ENCODE measurements at places on chromosomes 2 and 18.

- DNase-seq, result no peak
Measured at GRCh38 chr2:30504731-30505130, 57.7 kb downstream of the LCLAT1 start.

DNA sequence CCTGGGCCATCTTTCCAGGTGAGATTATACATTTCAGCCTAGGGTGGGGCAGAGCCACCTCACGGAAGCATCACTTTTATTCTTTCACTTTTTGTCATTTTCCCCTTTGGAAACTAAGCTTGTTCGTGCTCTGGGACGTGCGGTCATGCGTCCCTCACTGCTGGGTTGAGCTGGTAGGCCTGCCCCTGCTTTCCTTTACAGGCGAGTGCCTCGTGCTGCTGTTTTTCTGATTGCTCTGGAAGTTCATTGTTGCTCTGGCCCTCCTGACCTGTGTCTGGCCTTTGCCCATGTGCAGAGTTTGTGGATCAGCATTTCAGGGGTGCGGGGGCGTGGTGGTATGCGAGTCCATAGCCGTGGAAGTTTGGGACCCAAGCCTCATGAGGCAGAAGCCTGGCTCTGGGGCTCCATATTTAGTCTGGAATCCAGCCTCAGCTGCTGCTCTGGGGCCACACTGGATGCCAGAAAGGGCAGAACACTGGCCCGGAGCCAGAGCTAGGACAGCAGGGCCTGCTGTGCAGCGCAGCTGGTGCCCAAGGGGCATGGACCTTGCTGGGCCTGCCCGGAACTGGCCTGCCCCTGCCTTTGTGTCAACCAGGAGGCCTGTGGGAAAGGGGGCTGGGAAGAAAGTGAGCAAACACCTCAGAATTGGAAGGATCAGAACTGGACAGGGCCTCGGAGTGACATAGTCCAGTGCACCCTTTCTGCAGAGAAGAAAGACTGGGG, 51.1 kb downstream of the CTIF start:
- DNase-seq, result peak; percentile 90

DNA sequence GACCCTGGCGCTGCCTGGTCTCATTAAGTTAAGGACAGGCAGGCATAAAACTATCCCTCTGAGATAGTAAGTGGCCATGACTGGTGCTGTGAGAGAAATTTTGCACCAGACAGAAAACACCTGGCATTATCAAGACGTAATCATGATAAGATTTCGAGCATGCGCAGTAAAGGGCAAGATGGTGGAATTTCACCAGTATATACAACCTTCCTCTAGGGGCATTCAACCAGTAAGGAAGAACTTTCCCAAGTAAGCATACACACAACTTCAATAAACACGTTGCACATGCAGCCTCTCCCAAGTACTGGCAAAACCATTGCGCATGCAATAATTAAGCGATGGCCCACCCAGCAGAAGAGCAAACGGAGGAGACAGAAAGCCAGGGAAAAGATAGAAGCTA, 1376.4 kb upstream of the CRIM1 start:
- no peak for DNase-seq

DNA sequence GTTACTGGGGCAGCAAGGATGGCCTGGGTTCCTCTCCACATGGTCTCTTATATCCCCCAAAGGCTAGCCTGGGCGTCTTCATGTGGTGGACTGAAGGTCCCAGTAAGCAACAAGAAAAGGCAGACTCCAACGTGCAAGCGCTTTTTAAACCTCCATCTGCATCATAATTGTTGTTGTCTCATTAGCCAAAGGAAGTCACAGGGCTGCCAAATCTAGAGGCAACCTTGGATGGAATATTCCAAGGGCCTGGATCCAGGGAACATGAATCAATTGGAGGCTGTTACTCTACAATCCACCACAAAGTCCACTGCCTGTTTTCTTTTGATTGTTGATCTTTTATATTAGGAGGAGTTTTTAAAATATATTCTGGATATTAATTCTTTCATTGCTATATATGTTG, 118.8 kb downstream of the SH3RF3 start:
- no peak for DNase-seq

GRCh38 chr2:208254871-208255556, at the start of gene IDH1:
TSS of gene IDH1 (minus strand) at chr2:208255071. CDS start at chr2:208251551, 3,520 bp downstream.
- peak; percentile 95 for DNase-seq

GRCh38 chr2:148965623-148966437, 72.7 kb upstream of the LYPD6B start:
- no peak for DNase-seq

- DNase-seq, result no peak
Measured at GRCh38 chr2:86631846-86632485, 8.3 kb upstream of the RNF103 start.

GRCh38 chr2:46010925-46011490, 286.2 kb upstream of the EPAS1 start:
- DNase-seq, result peak; percentile 27

DNA sequence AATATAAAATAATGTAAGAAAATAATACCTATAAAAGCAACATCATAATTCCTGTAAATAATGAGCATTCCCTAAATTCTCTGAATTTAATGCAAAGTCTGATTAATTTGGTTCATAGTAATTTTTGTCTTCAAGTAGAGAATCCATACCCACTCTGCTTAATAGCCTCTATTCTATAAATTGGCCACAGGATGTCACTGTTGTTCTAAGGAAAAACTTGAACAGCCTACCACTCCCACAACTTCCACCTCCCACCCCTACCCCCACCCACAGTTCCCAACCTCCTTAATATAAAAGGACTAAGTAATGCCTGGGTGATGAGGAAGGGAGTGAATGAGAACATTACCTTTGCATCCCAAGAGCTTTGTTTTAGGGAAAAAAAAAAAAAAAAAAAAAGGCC, 27.2 kb upstream of the BBS5 start:
- peak; percentile 20 for DNase-seq

DNA sequence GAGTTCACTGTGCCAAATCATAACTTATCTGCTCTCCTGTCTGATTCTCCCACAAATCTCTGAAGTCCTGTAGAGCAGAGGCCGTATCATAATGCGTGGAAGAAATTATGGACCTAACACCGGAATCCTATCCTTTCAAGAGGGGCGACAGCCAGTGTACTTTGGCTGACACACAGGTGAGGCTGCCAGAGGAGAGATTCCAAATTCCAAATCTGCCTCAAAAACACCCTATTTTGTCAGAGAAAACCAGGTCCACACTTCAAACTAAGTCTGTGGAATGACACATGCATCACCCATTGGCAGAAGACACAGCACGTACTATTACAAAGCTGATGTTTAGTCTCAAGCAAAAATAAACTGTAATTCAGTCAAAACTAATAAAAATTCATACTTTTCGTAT, 139.2 kb upstream of the PID1 start:
- no peak for DNase-seq

- no peak for DNase-seq
Measured at GRCh38 chr18:54787616-54788015, 40.7 kb upstream of the RAB27B start.

DNA sequence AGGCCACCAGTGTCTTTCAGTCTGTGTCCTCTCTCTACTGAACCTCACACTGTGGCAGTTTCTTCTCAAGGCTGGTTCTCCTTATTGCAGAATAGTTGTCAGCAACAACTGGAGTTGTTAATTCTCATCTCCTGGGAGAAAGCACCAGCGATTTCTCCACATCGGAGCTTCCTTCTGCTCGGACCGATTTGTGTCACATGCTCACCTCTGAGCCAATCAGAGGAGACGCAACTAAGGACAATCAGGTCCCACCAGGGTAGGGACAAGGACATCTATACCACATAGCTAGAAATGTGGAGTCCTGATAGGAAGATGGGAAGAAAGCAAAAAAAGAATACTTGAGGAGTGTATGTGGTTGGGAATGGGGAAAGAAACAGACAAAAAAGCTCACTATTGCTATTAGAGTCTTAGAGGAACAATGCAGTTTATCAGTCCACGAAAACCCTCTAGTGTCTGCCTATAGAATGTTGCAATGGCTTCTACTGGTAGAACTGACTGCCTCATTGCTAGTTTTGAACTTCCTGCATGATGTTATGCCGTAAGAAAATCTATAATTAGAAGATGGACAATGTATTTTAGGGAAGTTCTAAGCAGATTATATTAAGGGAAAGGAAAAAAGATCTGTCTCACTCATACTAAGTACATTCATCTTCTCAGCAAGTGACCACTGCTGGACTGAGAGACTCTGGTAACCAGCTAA, 169.7 kb downstream of the CDCA7 start:
- DNase-seq, result no peak

DNA sequence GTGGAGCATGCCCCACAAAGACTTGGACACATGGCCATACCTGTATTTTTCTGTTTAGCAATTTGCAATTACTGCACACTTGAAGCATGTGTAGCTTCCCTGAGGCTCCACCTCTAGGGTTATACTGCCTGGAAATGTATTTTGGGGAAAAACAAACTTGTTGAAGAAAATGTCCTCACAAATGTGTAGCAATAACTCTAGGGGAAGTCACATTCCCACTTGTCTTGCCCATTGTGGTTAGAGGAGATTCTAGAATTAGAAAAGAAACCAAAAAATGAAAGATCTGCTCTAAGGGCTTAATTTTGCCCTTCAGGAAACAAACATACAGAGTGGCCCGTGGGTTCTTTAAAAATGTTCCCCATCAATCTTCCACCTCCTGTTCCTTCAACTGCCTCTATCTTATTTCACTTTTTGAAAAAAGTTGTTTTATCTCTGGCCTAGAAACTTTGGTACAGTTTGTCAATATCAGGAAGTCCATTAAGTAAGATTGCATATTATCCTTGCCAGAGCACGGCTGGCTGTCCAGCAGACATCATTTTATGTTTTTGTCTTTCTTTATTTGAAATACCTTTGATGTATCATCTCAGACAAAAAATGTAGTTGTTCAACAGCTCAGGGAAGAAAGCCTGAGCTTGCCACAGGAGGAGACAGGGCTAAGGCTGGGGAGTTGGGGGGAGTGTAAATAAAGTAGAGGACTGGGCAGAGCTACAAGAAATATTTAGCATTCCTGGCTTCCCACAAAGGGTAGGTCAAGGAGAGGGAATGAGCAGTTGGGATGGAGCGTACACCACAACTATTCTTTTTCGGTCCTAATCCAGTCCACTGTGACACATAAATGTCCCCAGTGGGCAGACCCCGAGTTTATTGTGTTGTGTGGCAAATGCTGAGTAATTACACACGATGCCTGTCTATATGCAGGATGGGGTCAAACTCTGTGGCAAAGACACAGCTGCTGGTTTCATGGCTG, 96.8 kb upstream of the CDC42EP3 start:
- peak; percentile 5 for DNase-seq

GRCh38 chr2:155377266-155377680, 678.8 kb downstream of the KCNJ3 start:
- peak; percentile 48 for DNase-seq

GRCh38 chr18:45517181-45517741, 98.0 kb upstream of the SLC14A2 start:
- no peak for DNase-seq

DNA sequence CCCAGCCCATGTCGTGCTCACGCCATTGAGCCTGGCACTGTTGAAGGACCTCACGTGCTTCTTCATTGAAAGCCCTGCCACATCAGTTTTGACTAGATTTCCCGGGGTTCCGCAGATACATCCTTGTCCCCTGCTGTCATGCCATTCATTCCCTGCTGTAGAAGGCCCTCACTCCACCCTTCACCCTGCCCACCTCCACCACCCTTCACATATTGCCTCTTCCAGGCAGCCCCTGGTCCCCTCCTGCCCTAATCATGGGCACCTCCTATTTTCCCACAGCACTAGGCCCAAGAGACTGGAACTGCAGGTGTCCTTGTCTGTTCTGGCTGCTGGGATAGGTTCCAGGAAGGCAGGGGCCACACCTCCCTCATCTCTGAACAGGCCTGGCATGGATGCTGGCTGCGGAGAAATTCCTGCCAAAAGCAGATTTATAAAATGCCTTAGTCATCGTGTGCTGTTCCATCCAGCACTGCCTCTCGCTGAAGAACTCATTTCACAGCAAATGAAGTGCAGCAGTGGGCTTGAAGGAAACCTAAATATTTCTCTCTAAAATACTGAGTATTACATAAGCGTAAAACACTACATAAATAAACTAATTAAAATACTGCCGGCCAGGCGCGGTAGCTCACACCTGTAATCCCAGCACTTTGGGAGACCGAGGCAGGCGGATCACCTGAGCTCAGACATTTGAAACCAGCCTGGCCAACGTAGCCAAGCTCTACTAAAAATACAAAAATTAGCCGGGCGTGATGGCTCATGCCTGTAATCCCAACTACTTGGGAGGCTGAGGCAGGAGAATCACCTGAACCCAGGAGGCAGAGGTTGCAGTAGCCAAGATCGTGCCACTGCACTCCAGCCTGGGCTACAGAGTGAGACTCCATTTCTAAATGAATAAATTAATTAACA, 38.4 kb downstream of the EIF4E2 start:
- DNase-seq, result no peak

DNA sequence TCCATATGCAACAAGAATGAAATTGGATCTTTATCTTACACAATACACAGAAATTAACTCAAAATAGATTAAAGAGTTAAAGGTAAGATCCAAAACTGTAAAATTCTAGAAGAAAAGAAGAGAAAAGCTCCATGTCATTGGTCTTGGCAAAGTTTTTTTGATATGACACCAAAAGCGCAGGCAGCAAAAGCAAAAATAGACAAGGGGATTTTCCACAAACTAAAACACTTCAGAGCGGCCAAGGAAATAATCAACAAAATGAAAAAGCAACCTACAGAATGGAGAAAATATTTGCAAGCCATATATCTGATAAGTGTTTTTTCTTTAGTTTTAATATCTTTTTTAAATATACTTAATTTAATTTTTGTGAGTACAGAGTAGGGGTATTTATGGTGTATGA, 112.8 kb upstream of the CAB39 start:
- DNase-seq, result no peak

- DNase-seq, result no peak
Measured at GRCh38 chr2:9017411-9017810, 13.9 kb upstream of the MBOAT2 start.

GRCh38 chr2:45891719-45892424, 240.4 kb downstream of the PRKCE start:
- no peak for DNase-seq

DNA sequence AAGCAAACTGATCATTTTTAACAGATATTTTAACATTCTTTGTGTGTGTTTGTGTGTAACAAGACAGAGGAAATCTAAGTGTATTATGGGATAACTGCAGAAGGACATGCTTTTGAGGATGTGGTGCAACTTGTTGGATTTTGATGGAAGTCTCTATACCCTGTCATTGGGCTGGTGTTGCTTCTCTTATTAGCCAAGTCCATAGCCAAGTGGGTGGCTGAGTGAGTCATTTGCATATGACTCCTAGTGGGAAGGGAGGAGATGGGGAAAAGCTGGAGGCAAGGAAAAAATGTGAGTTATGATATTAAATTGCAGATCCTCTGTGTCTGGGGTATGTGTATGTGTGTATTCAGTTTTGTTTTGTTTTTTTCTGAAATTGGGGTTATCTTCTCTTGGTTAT, 879.9 kb downstream of the DCC start:
- DNase-seq, result no peak

GRCh38 chr2:68765739-68766375, 31.2 kb downstream of the ARHGAP25 start:
- DNase-seq, result no peak

GRCh38 chr18:9743200-9744016, 35.3 kb downstream of the RAB31 start:
- no peak for DNase-seq

DNA sequence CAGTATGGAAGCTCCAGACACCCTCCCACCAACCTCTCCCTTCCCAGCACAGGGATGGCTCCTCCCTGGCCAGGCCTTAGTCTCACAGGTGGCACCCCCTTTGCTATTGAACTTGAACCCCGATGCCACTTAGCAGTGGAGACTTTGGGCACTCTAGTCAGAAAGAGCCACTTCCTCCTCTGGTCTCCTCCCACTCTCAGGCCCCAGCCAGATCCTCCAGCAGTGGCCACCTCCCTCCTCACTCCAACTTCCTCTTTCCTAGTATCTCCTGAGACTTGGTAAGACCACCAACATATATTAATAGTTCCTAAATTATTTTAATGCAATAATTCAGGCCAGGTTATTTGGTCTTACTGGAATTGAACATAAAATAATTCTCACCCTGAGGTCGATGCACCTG, 437.2 kb upstream of the ID2 start:
- peak; percentile 23 for DNase-seq
